ENCODE measurements at places on chromosomes 11 and 22.

DNA sequence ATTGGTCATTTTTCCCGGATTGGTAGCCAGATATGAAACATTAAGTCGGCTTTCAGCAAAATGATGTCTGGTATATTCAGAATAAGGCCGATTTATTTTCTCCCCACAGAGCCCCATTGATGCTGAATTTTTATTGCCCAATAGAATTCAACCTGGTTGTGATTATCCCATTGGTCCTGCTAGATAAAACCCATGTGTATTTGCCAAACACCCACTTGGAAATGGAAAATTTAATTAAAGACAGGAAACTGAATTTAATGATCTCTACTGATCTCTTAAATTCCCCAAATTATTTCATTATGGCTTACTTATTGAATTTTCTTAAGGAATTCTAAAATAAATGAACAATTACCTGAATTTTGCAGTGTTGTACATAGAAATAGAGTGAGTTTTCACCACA is 609.8 kb downstream of the NTM start:
- no peak for DNase-seq

GRCh38 chr11:850775-851763 is 8.4 kb downstream of the TSPAN4 start:
- peak; percentile 67 for DNase-seq

DNA sequence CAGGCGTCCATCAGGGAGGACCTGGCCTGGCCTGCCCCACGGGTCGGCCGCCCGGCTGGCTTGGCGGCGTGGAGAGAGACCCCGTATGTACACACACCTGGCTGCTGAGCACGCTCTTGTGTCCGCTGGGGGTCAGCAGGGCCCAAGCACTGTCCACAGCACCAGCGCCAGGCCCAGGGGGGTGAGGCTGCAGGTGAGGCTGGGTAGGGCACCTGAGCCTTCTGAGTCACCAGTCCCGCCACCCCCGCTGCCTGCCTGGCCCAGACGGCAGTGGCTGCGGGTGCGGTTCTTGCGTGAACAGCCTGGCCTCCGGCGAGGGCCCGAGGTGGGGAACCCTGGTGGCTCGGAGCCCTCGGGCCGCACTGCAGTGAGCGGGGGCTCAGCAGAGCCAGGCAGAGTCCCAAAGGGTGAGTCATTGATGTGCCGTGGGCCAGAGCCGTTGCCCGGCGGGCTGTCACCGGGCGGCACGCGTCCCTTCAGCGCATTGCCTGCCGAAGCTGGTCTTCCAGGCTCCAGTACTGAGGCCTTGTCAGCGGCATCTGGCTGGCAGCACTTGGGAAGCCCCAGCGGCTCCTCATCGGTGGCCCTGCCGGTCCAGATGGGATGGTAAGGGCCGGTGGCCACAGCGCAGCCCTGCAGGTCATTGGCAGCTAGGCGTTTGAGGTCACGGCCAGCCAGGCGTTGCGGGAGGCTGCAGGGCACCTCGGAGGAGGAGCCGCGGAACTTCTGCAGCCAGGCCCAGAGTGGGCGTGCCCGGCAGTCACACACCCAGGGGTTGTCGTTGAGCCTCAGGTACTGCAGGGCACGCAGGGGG is 26.3 kb downstream of the RTN4R start:
- no peak for DNase-seq

- no peak for DNase-seq
Measured at GRCh38 chr11:128565881-128566280, 21.5 kb downstream of the ETS1 start.

DNA sequence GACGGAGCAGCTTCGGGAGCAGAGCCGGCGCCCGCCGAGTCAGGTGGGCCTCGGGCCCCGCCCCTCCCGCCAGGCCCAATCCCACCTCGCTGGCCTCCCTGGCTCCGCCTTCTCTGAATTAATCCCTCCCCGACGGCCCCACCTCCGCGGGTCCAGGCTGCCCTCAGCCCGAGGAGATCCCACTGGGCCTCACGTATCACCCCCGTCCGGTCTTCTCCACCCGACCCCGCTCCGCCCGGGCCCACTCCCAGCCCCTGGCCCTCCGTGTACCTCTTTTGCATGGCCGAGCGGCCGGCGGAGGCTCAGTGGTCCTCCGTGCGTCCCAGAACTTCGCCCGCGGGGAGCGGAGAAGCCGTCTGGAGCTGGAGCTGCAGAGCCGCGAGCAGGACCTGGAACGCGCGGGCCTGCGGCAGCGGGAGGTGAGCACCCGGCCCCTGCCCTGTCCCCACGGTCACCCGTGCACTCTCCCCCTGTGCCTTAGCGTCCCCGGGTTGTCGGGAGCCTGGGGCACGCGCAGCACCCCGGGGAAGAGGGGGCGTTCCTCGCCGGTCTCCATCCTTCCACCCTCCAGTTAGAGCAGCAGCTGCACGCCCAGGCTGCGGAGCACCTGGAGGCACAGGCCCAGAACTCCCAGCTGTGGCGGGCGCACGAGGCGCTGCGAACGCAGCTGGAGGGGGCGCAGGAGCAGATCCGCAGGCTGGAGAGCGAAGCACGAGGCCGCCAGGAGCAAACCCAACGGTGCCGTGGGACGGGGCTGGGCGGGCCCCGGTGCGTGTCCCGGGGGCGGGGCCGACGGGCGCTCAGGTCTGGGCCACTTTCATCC is 2.2 kb upstream of the CD151 start:
- peak; percentile 91 for DNase-seq

- no peak for DNase-seq
Measured at GRCh38 chr11:121964591-121964990, 151.4 kb downstream of the BLID start.

DNA sequence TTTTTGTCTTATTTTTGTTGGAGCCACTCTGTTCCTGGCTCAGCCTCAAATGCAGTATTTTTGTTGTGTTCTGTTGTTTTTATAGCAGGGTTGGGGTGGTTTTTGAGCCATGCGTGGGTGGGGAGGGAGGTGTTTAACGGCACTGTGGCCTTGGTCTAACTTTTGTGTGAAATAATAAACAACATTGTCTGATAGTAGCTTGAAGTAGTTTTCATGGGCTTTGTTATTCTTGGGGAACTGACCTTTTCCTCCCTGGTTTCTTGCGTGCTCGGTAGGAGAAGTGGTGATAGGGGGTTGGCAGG is 6.0 kb upstream of the MCM5 start:
- no peak for DNase-seq

DNA sequence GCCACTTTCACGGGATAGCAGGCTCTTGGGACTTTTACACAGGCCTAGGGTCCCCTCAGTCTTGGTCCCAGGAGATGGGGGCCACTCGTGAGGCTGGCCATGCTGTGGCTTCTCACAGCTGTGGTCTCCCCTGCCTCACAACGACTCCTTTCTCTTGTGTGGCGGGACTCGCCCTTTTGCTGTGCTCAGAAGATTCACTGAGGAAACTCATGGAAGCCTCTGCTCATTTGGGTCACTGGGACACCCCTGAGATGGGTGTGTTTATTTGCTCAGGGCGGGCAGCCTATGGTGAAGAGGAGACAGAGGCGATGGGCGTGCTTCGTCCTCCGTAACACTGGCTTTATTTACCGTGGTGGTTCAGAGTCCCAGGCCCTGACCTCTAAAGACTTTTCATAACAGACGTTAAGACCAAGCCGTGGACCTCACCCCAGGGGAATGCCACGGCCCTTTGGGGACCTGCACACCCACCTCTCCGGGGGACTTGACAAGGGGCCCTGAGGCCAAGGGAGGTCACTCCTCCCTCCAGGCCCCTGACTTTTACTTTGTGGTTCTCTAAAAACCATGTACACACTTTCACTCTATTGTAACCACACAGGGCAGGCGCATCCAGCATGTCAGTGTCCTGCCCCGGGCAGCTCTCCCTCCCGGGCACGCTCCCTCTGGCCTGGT is 15.5 kb downstream of the TEF start:
- no peak for DNase-seq

- DNase-seq, result peak; percentile 82
Measured at GRCh38 chr11:2930704-2931419, 1.6 kb upstream of the PHLDA2 start.

- DNase-seq, result no peak
Measured at GRCh38 chr11:104908186-104908531, 9.9 kb upstream of the CASP12 start.

Data from ecto neural progenitor cell (in vitro differentiated cells).